ENCODE measurements at places on chromosomes 3 and 15.

GRCh38 chr15:89383365-89384175 is 48.9 kb upstream of the POLG start:
- no peak for DNase-seq

GRCh38 chr3:64908251-64908685 is 220.5 kb upstream of the ADAMTS9 start:
- no peak for DNase-seq

- DNase-seq, result no peak
These were observed 49.0 kb downstream of the LMCD1 start for GRCh38 chr3:8550611-8551010.

GRCh38 chr3:57655727-57656126 is 37.1 kb downstream of the DENND6A start:
- DNase-seq, result no peak

DNA sequence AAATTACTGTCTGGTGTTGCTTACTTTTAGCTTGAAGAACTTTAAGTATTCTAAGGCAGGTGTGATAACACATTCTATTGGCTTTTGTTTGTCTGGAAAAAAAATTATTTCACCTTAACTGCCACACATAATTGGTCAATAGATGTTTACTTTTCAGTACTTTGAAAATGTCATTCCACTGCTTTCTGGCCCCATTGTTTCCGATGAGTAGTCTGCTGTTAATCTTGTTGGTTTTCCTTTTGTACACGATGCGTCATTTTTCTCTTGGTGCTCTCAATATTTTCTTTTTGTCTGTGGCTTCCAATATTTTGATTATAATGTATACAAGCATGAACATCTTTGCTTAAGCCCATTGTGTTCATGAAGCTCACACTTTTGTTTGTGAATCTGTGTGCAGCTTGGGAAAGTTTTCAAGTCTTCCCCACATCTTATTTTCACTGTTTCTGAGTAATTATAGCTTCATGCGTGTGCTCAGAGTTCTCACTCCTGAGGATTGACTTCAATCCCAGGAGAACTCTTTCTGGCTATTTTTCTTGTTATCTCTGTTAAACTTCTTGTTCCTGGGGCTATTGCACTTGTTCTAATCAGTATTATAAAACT is 664.7 kb downstream of the IGSF11 start:
- no peak for DNase-seq

DNA sequence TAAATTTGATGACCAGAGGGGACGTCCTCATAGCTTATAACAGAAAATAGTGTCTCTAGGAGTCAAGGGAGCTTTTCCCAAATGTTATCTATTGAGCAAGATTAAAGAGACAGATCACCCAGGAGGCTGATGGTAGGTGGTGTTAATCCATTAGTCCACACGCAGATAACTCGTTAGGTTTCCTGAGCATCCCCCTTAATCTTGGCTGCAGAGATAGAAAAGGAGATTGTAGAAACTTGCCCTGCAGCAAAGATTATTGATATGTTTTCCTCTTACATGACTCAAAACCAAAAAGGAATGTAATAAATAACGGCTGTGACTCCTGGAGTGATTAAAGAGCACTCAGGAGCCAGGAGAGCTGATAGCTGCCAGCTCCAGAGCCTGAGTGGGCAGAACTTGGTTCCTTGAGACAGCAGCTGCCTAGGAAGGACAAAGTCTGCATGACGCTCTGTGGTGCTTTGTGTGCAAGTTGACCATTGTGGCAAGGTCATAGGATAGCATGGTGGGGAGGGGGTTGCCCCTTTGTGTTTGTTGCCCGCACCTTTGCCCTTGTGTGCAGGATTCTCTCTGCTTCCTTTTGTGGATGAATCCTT is 234.8 kb downstream of the PTPRG start:
- no peak for DNase-seq

GRCh38 chr3:6680119-6680806 is 180.7 kb upstream of the GRM7 start:
- DNase-seq, result no peak

DNA sequence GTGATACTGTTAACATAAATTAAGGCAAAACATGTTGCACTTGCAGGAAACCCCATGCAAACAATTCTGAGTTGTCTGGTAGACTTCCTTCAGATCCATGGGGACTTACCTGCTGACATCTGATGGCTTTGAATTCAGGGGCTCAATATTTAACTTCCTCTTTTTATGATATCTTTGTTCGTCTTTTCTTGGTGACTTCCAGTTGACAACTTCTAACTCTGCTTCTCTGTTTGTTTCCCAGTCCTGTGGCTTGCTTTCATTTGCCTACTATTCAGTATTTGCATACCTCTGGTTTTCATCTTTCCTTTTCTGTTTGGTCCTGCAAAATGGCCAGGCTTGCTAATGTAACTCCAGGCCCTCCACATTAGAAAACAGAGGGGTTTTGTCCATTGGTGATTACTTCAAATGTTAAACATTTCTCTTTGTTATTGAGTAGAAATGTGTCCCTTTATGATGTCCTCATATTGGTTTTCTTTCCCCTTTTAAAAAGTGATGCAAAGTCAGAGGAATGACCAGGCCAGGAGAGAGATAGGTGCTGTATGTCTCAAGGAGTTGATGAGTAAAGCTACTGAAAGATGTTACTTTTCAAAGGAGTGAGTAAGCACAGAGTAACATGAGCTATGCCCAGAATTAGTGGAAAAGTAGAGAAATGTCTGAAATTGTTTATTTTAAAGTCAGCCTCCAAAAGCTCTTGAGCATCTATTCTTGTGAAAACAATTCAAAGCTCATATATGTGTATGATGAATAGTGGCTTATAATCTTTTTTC is 335.9 kb downstream of the LPP start:
- no peak for DNase-seq

GRCh38 chr15:33844186-33844585 is 124.1 kb upstream of the CHRM5 start:
- no peak for DNase-seq

DNA sequence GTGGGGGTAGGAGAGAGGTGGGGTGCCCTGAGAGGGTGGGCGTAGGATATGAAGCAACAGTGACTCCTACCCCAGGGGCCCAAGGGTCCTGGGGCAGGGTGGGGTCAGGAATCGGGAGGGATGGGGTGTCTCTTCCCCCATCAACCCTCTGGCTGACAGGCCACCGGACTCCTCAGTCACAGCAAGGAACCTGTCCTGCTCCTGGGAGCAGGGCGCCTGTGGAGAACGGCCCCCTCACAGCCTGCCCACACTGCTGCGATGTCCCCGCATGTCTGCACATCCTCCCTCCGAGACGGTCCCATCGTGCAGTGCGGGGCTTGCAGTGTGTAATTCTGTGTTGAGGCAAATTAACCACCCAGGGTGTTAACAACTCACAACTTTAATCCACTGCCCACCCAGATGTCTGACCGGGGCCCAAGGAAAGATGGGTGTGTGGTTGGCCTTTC is 2.7 kb downstream of the TM4SF19 start:
- DNase-seq, result no peak

DNA sequence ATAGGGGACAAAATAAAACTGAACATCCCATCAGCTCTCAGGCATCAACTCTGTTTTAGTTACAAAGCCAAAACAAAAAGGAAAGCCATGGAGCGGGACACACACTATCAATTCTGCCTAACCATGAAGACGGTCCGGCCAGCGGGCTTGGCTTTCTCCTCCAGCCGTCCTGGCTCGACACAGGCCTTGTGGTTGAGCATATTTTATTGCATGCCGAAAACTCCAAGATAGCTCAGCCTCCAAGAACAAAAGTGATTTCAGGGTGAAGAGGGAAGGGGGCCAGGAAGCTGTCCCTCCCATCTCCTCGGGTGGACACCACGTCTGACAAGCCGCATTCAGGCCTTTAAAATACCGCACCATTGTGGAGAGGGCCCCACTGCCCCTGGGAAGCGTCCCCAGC is 31.2 kb downstream of the WNT5A start:
- no peak for DNase-seq

DNA sequence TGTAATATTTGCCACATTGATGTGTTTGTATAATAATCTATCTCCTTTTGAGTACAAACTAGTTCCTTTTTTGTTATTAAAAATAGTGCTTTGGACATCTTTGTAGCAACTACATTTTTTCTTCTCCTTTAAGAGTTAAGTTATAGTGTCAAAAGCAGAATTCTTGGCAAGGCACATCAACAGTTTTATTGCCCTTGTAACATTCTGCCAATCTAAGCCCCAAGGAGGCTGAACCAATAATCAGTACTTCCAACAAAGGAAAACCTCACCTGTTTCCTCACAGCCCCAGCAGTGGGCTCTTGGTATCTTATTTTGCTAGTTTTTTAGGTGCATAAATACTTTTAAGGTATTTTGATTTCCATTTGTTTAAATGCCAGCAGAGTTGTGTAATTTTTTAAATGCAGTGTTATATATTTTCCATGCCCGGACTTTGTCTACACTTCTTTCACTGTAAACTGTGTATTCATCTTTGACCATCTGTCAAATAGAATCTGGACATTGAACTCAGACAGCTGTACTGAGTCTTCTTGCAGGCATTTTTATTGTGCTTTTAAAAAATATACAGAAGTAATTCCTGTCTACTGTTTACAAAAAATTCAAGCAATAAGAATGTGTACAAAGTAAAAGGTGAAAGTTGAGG is 101.0 kb downstream of the MYLK start:
- no peak for DNase-seq

DNA sequence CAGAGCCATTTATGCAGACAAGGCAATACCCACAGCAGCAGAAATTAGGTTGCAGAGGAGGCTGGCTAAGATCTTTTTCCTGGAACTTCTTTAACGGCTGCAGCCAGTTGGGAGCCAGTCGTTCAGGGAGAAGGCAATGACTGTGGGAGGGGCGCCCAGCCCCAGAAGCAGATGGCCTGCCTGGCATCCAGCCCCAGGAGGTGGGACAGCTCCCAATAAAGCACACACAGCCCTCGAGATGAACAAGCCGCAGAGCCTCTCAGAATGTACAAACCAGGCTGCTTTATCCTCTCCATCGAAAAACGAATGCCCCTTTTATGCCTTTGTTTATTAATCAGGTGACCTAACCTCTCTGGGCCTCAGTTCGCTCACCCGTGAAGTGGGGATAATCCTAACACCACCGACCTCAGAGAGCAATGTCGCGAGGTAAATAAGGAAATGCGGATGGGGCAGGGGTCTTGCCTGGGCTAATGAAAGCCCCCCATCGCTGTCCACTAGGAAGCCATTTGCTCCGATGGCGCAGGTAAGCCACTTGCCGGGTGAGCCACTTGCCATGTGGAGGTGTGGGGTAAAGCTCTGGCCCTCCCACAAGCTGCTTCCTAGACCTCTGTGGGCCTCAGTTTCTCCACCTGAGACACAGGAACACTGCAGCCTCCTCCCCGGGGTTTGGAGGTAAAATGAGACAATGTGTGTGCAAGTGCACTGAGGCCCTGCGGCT is 35.8 kb downstream of the MGLL start:
- DNase-seq, result no peak

DNA sequence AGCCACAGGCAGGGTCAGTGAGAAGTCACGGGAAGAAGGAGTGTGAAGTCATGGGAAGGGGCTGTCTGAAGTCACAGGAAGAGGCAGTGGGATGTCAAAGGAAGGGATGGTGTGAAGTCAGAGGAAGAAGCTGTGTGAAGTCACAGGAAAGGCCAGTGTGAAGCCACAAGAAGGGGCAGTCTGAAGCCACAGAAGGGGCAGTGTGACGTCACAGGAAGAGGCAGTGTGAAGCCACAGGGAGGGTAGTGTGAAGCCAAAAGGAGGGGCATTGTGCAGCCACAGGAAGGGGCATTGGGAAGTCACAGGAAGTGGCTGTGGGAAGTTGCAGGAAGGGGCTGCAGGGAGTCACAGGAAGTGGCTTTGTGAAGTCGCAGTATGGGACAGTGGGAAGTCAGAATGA is 35.1 kb downstream of the GASK1A start:
- no peak for DNase-seq

GRCh38 chr3:155088706-155089345 is 8.7 kb downstream of the MME start:
- DNase-seq, result no peak

DNA sequence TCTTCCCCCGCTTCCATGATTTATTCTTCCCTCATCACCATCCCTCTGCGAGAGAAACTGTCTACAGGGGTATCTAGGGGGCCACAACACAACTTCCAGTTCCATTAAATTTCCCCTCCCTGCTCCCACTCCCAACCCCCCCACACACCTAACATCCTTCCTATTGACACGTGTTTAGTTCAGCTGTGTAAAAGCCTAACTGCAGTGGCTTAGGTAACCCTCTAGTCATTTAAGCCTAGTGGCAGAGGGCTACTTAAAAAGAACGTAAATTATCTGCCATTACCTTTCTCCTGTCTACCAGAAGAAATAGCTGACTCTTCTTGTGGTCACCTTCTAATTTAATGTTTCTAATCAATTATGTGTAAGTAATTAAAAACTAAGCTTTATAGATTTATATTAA is 56.3 kb downstream of the ZNF148 start:
- no peak for DNase-seq

DNA sequence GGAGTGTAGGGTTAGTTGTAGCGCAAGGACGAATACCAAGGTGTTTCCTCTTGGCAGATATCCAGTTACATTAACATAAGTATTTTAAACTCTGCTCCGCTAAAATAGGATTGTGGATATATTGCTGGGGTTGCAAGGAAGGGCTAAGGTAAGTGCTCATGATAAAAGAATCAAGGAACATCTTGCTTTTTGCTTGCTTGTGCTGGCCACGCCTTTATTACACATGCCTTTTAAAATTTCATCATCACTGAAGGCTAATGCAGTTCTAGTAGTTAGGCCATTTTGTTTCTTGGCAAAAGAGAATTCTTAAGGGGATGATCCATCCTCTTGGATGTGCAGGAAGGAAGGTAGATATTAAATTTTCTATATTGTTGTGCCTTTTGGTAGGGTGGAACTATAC is 415.6 kb upstream of the TPM1 start:
- DNase-seq, result no peak

GRCh38 chr3:17765819-17766472 is 23.5 kb upstream of the TBC1D5 start:
- DNase-seq, result no peak

DNA sequence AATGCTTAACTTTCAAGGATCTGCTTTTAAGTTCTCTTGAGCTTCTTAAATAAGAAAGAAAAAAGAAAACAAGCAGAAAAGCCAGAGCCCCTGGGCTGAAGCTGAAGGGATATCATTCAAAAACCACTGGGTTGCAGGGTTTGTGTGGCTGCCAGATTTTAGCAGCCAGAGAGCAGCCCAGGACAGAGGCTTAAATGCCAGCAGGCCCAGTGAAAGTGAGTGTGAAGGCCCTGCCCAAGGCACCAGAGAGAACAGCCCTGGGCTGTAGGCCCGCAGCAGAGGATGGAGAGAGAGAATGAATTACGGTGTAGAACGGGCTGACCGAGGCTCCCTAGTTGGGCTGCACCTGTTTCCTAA is 106.3 kb upstream of the BOC start:
- DNase-seq, result no peak

DNA sequence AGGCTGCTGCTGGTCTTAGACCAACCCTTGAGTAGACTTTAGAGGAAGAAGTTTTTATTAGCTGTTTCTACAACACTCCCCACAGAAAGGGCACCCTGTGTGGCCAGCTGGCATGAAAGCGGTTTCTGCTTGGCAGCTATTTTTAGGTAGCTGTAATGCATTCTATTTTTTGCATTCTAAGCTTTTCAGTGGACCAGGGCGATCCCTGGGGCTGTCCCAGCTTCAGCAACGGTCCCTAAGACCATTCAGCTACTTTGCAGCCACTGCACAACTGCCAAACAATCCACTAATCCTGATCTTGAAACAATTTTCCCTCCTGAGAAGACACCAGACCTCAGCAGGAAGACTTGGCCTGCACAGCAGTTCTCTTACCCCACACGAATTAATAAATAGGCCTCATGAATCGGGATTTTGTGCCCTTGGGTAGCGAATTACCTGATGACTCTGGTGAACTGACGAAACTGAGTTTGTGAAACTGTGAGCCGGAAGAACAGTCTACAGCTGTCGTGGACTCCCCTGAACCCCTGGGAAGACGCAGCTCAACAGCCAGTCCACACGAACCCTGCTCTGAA is 14.6 kb upstream of the TFRC start:
- no peak for DNase-seq

Measured in activated CD4-positive, CD25-positive, alpha-beta regulatory T cell treated with anti-CD3 and anti-CD28 coated beads, Interleukin-2, amount 50 U/mL, for 16 hours (primary cell).